ENCODE measurements at places on chromosomes 6 and 20.

GRCh38 chr6:34223381-34223955, 13.2 kb upstream of the HMGA1 start:
- DNase-seq: no peak

DNA sequence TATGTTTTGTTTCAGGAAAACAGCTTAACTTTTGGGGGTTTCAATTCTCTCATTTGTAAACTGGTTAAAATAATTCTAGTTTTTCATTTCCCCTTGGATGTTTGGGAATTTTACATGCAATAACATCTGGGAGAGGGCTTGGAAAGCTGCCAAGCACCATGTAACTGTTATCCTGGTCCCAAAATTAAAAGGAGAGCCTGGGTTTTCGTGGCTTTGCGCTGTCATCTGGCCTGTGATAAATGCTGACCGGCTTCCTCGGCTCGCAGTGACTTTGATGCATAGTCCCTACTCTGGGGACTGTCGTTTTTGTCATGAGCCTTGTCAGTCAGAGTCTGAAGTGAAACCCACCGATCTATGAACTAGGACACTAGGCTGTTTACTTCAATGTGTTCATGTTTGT, 12.2 kb downstream of the SLC35F1 start:
- DNase-seq: no peak

- no peak for DNase-seq
Measured at GRCh38 chr20:50692552-50692933, 1.2 kb upstream of the RIPOR3 start.

DNA sequence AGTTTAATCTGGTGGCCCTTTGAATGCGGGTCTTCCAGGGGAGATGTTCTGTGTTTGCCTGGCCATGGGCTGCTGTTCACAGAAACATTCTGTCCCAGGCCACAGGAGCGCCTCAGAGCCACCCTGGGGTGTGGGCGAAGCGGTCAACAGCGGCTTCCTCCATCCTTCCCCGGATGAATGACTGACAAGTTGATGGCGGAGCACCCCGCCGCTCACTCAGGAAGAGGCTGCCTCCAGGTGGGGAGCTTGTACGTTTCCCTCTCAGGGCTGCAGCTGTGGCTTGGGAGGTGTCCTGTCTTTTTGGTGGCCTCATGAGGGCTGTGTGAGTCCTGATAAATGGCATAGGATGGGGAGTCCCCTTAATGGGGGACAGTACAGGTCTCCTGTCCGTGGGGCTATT, 178.4 kb downstream of the NRN1 start:
- no peak for DNase-seq

GRCh38 chr6:157911786-157912185, 69.9 kb upstream of the SYNJ2 start:
- DNase-seq: no peak

- no peak for DNase-seq
Measured at GRCh38 chr6:76124018-76124417, 51.6 kb upstream of the IMPG1 start.

- DNase-seq: no peak
Measured at GRCh38 chr6:130769861-130770260, 57.3 kb upstream of the SMLR1 start.

DNA sequence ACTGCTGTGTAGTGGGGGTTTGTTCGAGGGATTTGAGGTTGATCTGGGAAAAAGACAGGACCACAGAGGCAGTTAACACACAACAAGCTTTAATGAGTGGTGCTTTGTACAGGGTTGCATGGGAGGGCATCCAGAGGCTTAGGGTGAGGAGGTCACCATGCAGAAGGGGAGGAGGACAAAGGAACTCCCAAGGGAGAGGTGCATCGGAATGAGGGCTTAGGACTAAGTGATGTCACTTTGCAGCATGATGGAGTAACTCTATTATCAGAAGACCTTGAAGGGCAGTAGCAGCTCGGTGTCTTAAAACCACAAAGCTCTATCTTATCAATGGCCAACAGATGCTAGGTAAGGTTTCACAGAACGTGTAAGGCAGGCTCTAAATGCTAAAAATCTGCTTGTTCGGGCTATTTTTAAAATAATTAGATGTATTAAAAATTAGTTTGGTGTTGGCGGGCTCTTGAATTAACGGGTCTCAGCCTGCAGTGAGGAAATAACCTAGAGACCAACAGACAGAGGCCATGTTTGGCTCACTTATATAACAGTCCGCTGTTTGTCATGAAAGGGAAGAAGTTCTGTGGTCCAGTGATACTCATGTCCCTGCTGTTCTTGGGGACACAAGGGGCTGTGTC, 37.9 kb downstream of the MAN1A1 start:
- no peak for DNase-seq

DNA sequence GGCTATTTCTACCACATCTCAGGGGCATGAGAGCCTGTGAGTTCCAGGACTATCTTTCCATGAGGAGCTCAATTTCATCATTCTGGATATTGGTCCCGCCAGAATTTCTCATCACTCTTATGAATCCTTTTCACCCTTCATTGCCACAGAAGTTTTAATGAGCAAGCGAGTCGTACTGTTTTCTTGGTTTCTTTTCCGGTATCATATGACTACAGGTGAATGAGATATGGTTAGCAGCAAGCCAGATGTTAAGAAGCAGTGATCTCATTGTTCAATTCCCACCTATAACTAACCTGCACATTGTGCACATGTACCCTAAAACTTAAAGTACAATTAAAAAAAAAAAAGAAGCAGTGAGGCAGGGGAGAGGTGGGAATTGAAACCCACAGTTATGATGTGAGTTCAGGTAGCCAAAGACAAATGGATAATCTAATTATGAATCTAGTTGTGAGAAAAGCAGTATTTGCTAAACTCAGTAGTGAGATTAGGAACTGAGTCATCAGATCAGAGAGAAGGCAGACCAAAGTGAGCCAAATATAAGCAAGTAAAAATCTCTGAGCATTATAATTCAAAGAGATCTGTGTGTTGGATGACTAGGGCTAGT, 78.0 kb upstream of the ELOVL5 start:
- no peak for DNase-seq

- DNase-seq: no peak
Measured at GRCh38 chr6:98634569-98634968, 199.8 kb upstream of the POU3F2 start.

GRCh38 chr6:40340957-40341356, 246.2 kb downstream of the LRFN2 start:
- no peak for DNase-seq

- DNase-seq: no peak
Measured at GRCh38 chr20:588476-588875, 21.6 kb downstream of the TCF15 start.

DNA sequence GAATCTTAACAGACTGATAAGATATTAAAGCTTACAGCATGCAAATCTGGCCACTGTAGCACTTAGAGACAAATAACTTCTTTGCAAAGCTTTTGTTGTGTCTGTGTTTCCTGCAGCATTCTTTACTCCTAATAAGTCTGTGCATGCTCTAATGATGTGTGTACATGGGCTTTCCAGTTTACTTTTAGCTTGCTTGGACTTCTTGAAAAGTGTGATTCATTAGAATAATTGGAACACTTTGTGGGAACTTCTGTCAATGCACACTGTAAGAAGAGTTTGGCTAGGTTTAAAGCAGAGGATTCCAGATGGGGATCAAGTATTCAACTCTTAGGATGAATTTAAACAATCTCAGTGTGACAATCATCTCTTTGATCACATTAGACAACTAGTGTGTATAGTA, 22.1 kb upstream of the TINAG start:
- DNase-seq: no peak

DNA sequence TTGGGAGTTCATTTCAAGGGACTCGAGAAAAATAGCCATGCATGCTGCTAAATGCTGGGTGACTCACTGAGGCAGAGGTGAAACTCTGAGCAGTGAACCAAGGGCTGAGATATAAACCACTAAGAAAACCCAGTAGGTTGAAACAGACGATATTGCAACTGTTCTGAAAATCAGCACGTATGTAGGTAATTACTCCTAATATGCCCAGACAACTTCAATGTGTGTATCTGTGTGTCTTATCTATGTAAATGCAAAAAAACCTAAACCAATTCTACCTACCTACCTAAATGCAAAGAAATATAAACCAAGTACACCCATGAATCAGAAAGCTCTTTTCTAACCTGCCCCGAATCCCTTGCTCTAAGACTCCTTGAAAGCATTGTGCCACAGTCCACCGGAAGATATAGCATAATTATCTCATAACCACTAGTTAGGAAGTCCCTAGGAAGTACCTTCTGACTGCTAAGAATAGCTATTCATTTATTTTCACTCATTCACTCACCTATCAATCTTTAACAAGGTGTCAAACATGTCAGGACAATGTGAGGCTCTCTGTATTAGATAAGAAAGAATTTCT, 458.7 kb upstream of the RUNX2 start:
- no peak for DNase-seq

GRCh38 chr20:62576815-62577489, 65.4 kb upstream of the SLCO4A1 start:
- no peak for DNase-seq

DNA sequence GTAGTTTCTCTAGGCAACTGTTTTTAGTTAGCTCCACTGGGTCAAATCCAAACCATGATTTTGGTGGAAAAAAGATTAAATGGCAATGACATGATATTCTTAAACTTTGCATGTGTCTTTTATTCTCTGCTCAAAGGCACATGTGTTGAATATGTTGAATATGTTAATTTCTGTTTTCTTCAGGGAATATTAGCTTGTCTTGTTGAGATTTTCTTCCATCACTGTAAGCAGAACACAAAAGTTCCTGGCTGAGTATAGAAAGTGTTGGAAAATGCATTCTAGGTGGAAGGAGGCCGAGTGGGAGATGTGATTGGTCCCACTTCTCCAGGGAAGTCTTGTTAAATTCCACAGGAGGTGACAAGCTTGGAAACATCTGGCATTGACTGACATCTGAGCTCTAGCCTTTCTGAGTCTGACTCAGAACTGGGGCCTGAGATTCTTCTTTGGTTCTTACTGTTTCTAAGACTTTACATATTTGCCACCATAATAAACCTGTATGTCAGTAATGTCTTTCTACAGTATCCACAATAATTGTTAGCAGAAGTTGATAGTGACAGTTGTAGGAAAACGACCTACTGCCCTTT, 81.1 kb downstream of the LAMA4 start:
- no peak for DNase-seq

- DNase-seq: no peak
Measured at GRCh38 chr20:44657875-44658274, 6.4 kb upstream of the ADA start.

DNA sequence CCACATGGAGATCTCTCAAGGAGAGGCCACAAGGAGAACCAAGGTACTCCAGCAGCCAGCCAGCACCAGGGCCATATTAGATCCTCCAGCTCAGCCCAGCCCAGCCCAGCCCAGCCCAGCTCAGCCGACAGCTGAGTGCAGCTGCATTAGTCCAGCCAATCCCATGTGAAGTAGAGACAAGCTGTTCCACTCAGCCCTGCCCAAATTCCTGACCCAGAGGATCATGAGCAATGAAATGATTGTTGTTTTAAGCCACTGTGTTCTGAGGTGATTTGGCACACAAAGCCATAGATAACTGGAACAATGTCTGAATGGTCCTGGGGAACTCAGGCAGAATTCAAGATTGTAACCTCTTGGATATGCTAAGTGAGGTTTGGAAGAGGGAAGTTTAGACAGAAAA, 59.5 kb upstream of the BMP2 start:
- DNase-seq: no peak

DNA sequence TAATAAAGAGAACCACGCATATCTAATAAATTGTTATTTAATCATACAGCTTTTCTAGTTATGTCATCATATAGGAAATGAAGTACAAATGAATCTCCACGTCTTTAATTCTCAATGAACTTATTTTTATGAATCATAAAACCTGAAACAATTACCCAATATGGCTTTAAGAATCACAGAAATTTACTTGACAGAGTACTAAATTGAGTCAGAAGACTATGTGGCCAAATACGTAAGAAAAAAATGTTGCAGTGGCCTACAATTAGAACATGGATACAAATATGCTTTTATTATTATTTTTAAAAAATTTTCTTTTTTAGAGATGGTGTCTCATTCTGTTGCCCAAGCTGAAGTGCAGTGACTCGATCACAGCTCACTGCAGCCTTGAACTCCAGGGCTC, 584.7 kb upstream of the SLC35B3 start:
- DNase-seq: no peak

DNA sequence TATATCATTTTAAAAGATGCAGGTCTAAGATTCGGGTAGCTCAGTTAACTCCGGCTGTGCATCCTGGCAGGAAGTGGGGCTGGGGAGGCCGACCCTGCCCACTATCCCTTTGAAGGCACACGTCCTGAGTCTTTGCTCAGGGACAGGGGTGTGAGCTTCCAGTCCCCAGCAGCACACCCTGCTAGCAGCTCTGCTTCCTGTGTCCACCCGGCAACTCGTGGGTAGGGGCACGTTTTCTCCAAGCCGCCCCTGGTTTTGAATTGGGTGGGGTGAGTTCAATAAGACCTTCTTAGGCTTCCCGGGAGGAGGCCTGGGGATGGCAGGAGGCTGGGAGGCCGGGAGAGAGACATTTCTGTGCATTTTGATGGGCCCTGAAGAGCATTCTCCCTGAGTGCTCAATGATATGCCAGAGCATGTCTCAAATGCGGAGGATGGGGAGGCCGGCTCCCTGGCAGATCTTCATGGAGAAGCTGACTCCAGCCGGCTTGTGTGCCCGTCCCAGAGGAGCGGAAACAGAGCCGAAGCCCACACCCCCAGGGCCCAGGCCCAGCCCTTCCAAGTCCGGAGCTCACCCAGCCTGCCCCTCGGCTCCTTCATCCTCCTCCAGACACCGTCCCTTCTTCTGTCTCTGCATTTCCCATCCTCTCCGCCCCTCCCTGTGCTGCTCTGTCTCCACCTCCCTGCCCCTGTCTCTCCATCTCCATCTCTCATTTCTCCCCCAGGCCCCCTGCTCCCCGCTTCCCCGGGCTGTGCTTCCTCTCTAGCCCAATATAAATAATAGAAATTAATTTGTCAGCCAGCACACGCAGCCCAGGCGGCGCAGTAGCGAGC, 36.3 kb upstream of the ZFAND3 start:
- DNase-seq: no peak

All from GF-D8 (cell line).